AG09309 (cell line): ENCODE measurements at places on chromosomes 5 and 9.

- no peak for DNase-seq
These were observed 227.0 kb upstream of the ANKRD55 start for GRCh38 chr5:56460195-56460546.

DNA sequence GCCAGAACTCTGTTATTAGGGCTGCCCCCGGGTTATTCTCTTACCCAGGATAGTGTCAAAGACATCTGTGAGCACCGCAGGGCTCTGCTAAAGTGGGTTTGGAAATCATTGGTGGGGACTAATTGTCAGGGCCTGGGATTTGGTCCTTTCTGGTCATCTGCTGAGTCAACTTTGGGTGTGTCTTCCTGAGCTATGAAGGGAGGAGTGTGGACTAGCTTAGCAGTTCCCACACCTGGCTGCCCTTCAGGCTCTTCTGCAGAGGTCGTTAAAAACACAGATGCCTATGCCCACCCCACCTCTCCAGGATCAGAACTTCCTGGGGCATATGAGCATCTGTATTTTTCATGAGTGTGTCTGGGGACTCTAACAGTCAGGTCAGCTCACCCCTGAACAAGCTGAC, 352.2 kb downstream of the SLIT3 start:
- no peak for DNase-seq

GRCh38 chr5:180807654-180808414, 5.2 kb upstream of the MGAT1 start:
- DNase-seq, result no peak

DNA sequence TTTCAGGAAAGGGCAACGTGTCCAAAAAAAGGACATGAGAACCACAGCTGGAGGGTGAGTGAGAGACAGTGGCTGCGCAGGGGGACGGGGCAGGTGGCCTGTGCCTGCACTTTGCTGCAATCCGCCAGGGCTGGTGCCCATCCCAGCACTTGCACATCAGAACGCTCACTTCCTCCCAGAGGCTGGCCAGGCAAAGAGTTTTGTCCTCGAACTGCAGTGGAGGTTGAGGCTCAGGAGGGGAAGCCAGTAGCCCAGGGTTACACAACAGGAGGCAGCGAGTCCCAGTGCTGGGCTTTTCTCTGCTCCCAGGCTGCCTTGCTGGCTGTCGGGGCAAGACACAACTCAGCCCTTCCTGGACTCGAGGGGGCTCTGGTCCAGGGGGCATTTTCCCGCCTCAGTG, 33.1 kb downstream of the CRB2 start:
- DNase-seq, result no peak

DNA sequence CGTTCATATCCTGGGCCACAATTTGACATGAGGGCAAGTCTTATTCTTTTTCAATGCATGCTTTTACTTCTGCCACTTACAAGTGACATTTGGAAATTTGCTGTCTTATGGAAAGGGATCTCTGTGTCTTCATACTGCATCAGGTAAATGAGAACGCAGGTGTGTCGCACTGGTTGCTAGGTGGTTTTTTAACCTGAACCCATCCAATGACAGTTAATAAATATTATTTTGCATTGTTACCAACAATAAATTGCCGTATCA, 1.1 kb downstream of the ADAMTS16 start:
- no peak for DNase-seq

GRCh38 chr9:79559495-79560181, 12.1 kb upstream of the TLE4 start:
- DNase-seq, result no peak

- DNase-seq, result no peak
These were observed 483.4 kb downstream of the SPATA31A7 start for GRCh38 chr9:61673247-61673646.

DNA sequence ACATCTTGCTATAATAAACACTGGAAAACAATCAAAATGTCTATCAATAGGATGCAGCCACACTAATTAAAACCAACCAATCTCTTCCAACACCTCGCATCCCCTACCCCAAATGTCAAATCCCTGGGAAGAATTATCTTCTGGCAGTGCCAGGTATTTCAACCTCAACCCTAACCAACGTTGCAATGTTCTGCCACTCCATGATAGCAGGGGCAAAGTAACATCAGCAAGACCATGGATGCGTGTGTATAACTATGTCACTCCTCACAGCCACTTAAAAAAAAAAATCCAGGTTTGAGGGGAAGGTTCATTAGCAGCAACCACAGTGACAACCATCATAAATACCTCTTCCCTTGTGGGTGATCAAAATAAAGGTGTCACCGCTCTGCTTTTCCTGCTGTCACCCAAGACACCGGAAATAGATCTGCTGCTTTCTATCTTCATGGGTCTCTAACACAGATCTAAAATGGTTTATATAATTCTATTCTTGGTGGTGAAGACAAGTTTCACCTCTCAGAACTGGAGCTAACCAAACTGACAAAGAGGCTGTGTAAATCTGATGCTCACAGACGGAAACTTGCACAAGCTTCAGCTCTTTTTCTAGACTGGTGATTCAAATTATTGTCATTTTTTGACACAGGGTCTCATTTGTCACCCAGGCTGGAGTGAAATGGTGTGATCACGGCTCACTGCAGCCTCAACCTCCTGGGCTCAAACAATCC, 9.9 kb downstream of the HSPA9 start:
- DNase-seq, result no peak

GRCh38 chr9:16387382-16387781, 483.1 kb downstream of the BNC2 start:
- no peak for DNase-seq

DNA sequence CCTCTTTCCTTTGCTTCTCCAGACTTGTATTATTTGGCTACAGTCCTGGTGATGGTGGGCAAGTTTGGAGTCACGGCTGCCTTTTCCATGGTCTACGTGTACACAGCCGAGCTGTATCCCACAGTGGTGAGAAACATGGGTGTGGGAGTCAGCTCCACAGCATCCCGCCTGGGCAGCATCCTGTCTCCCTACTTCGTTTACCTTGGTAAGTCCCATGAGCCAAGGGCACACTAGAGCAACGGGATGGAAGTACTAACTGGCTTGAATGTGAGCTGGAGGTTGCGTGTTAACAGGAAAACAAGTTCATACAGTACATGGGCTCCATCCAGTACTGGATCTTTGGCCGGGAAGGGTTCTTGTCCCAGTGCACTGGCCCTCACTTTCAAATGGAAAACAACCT, 22.9 kb downstream of the SLC22A5 start:
- DNase-seq, result no peak

DNA sequence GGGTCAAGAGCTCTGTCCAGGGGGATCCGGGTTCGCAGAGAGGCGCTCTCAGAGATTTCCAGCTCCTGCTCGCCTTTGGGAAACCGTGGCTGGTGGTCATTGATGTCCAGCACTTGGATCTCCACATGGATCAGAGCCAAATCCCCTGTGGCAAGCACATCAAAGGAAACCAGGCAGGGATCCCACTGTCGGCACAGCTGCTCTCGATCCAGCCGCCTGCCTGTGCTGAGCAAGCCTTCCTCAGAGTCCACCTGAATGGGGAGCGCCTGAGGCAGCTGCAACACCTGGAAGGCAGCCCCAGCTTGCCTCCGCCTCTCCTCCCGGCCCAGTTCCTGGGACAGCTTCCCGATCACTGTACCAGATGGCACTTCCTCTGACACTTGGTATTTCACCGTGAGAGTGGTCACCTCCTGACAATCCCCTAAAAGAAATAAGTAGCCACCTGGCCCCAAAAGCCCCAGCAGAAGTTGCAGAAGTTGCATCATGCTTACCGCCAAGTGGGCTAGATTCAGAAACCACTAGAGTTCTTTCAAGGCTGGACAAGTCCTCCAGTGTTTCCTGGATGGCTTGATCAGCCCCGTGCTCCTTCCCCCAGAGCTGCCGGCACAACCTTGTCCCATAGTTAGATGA, 520 bp downstream of the PCDH12 start:
- no peak for DNase-seq

GRCh38 chr5:135989686-135990085, 34.9 kb upstream of the LECT2 start:
- DNase-seq, result no peak

DNA sequence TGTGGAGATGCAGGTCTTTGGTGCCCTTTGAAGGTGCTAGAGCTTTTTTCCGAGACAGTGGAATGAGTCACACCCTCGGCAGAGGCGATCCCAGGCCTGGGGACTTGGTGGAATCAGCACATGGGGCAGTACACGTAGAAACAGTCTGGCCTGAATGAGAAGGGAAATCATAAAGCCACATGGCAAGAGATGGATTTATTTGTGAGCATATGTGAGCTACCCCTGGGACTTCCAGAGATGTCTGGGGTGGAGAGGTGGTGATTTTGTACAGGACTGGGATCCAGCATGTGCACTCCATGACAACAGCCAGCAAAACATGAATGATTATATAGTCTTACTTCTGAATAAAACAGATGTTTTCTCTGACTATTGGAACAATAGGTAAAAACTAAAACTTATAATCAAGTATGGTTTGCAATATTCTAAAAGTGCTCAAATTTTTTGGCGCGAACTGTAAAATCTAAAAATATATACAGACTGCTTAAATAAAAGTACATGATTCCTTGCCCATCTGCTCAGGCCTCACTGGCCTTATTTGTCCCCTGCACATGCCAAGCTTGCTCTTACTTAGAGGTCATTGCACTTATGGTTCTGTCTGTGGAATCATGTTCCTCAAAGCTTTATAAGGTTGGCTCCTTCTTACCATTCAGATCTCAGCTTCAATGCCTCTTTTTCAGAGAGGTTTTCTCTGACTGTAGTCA, 54.7 kb upstream of the SMARCA2 start:
- no peak for DNase-seq

DNA sequence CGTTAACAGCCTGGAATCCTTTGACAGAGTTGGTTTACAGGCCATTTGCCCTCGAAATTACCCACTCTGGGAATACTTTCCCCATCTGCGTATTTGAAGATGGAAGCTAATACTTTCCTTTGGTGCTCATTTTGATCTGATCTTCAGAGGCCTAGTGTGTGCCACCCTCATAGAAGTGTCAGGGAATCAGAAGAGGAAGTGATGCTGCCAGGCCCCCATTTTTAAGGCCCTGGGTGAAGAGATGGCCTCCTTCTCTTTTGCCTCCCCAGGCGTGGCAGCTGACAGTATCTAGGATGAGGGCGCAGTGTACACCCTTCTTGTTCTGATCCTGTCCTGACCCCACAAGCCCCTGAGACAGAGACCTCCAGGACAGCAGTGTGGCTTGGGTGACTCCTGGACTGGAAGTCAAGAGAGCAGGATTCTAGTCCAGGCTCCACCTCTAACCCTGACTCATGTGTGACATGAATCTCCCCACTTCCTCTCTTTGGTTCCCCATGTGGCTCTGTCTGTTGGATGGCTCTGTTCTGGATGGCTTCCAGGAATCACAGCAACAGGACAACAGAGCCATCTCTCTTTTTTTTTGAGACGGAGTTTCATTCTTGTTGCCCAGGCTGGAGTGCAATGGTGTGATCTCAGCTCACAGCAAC, 27.8 kb downstream of the CSF1R start:
- no peak for DNase-seq

- DNase-seq, result no peak
These were observed 13.2 kb downstream of the P4HA2 start for GRCh38 chr5:132214491-132214890.

GRCh38 chr5:76679231-76679630, 36.7 kb upstream of the F2R start:
- peak; percentile 27 for DNase-seq

DNA sequence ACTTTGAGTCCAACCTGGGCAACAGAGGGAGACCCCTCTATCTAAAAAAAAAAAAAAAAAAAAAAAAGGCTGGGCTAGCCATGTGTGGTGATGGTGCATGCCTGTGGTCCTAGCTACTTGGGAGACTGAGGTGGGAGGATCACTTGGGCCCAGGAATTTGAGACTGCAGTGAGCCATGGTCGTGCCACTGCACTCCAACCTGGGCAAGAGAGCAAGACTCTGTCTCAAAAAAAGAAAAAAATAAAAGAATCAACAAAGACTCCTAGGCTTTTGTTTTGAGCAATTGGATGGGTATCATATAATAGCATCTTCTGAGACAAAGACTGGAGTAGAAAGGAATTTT, 481.7 kb upstream of the PAPPA start:
- DNase-seq, result no peak

- DNase-seq, result no peak
These were observed 44.2 kb downstream of the NLN start for GRCh38 chr5:65766175-65766574.

- DNase-seq, result no peak
These were observed 25.0 kb upstream of the CAPSL start for GRCh38 chr5:35963381-35963843.

- no peak for DNase-seq
These were observed 20.6 kb downstream of the KCNMB1 start for GRCh38 chr5:170368586-170368985.

GRCh38 chr5:116622375-116623050, 47.9 kb upstream of the SEMA6A start:
- DNase-seq, result no peak

GRCh38 chr9:108535526-108535925, 320.3 kb downstream of the ACTL7B start:
- DNase-seq, result no peak

GRCh38 chr5:90601468-90601867, 42.9 kb downstream of the ADGRV1 start:
- DNase-seq, result no peak

DNA sequence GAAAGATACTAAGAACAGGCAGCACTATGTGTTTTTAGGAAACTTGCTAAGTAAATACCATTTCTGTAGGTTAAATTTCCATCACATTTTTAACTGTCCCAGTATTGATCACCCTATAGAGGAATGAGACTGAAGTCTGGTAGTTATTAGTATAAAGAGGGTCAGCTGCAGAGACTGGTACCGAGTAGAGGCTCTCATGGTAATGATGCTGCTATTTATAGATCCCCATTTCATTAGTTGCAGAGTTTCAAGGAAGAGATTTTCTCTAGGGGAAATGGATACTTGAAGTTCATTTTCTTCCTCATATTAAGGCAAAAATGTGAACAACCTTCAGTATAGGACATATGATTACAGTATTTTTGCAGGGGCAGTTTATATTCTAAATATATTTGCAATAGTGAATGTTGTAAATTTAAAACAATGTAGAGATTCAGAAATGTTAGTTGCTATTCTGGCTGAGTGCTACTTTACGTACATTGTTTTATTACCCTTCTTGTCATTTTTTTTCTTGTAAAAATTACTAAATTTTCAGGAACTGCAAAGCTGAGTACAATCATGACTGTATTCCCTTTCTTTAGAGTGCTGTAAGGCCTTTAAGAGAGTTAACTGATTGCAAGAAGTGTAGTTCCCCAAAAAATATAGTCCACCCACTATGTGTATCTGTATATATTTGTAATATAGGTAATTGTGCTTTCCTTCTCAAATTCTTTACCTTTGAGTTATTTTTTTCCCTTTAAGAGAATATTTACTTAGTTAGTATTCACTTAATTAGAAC, 14.7 kb downstream of the PBX3 start:
- DNase-seq, result no peak

- DNase-seq, result no peak
These were observed 58.4 kb upstream of the NUDT12 start for GRCh38 chr5:103620851-103621547.

DNA sequence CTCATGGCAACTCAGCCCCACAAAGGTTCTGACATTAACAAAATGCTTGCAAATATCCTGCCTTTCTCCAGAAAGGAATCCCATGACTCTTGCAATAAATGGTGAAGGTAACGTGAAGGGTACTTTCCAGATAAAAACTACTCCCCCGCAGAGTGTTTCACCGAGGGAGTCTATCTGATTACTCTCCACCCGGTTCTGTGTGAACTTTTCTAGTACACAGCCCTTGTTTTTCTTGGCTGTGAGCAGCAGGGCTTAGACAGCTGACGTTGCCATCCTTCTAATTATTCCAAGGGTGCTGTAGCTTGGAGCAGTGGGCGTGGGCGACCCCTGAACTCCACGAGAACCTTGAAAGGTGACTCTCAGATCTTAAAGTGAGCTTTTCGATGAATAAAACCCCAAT, 276.0 kb upstream of the IRX4 start:
- no peak for DNase-seq
